Inflammatory macrophage treated with lipopolysaccharide for 1 hour (primary cell): ENCODE measurements at places on chromosomes 1 and 21.

GRCh38 chr21:44924606-44925377, 4.1 kb upstream of the ITGB2 start:
- peak; percentile 90 for DNase-seq

DNA sequence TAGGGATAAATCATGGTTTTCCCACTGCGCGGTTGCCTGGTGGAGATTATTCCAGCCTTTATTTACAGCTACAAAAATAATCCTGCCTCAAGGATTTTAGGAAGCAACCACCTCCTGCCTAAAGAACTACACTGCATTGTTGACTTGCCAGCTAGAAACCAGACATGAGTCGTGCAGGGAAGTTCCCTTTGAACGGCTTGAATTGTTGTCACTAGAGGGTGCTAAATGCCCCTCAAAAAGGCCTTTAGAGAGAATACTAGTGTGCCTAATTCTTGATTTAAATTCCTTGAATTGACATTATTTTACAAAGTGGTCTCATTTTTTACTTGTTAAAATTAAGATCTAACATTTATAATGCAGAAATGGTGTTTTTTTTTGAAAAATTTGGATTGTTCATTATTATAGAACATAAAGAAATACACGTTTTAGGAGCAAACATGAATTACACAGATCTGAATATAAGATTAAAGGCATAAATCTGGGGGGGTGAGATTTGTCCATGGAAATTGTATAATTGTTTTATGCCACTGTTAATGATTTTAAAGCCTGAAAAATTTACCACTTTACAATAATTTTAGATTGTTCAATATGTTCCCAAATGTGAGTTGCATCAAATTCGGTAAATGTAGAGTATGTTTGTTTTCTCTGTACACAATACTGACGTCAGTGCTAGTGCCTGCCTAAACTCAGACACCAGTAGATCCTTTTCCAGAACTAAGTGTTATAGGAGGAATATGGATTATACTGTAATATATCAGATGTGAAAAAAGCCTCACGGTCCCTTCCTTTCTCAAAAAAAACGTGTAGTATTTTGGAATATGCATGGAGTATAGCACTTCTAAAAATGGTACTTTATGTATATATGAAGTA, 7.6 kb upstream of the ERG start:
- peak; percentile 85 for DNase-seq

DNA sequence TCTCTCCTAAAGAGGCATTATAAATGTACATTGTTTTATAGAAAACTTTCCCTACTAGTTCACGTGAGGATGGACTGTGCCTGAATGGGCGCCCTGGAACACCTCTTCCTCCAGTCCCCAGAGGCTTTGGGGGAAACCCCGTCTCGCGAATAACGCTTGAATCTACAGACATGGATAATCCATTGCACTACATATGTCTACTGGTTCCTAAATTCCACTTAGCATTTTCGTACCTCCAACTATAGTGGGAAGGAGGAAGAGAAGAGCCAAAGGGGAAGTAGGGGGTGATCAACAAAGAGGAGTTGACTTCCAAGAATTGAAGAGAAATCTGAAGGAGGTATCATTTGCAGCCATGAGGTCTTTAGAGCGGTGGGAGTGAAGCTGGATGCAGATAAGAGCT, 11.1 kb downstream of the BARHL2 start:
- DNase-seq: no peak

DNA sequence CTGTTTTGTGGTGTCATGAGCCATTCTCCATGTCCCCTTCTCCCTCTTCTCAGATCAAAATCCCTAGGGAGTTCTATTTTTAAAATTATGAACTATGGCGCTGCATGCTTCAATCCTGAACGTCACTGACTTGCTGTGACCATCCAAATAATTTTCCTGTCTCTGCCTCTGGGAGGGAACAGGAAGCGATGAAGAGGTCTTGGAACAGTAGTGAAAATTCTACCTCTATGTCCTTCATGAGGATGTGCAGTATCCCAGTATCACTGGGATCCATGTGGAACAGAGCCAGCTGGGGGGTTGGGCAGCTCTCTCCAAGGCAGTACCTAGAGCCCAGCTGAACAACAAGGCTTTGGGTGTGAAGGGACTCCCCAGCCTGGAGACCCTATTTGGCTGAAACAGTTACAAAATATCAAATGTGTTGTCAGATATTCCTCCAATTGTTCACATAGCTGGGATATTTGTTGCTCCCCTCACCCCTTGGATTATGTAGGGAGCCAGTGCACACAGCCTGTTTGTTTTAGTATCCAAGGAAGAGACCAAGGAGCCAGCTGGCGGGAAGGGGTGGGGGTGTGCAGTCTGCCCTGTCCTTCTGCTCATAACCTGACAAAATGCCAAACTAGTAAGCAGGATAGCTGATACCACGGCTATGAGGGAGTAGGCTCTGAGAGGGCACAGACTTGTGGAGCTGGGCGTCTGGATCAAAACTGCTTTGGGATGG, 7.6 kb downstream of the DCLRE1B start:
- DNase-seq: no peak

DNA sequence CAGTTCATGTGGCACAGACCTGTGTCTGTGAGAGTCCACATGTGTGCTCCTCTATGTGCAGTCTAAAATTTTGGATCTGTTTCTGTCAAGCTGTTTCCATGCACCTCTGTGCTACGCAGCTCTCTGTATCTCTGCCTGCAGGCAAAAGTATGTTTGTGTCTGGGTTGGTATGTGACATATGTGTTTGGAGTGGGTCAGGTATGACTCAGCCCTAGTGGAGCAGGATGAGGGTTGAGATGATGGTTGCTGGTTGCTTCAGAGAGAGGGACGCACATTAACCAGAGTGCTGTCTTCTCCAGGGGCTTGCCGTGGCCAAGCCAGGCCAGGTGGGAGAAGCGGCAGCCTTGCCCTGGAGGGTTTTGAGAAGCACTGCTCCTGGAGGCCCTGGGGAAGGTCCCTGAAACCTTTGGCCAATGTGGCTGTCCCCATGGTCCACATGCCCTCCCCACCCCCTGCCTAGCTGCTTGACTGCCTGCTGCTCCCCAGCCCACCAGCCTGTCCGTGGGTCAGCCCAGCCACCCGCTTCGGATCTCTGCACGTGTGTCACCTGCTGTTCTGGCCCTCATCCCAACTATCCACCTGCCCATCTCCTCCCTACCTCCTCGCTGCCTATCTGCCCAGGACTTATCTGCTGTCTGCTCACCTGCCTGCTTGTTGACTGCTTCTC, 4.1 kb upstream of the EVA1B start:
- DNase-seq: no peak

- peak; percentile 50 for DNase-seq
These were observed 42.9 kb upstream of the ZNF326 start for GRCh38 chr1:89951766-89952604.

GRCh38 chr1:19067912-19068638, 111.6 kb upstream of the IFFO2 start:
- no peak for DNase-seq

DNA sequence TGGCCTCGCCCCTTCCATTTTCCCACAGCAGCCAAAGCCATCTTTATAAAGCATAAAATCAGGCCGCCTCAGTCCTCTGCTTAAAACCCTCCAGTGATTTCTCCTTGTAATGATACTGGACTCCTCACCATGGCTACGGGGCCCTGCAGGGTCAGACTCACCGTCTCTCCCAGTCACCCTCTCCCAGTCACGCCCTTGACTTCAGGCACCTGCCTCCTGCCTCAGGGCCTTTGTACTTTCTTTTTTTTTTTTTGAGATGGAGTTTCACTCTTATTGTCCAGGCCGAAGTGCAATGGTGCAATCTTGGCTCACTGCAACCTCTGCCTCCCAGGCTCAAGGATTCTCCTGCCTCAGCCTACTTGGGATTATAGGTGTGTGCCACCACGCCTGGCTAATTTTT, 47.8 kb downstream of the PIK3CD start:
- no peak for DNase-seq

GRCh38 chr1:113787663-113788062, 24.6 kb downstream of the RSBN1 start:
- no peak for DNase-seq

DNA sequence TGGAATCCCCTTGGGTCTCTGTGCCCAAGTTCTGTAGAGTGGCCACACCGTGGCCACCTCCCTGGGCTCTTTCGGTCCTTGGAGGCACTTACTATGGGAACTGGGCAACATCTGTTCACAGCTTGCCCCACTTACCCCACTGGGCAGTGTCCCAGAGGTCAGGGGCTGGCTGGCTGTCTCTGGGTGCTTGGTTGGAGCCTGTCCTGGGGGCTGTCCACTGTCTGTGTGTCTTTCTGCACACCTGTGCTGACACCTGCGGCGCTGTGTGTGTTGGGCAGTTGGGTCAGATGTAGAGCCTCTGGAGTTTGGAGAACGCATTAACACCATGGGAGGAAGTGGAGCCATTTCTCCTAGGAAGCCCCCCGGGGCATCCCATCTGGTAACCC, 1.3 kb upstream of the TMEM54 start:
- DNase-seq: no peak

GRCh38 chr1:94039514-94039870, 81.5 kb downstream of the ABCA4 start:
- DNase-seq: peak; percentile 42

- no peak for DNase-seq
These were observed 38.9 kb upstream of the HMCN1 start for GRCh38 chr1:185695299-185695698.

GRCh38 chr1:32718527-32718926, 16.0 kb upstream of the SYNC start:
- no peak for DNase-seq

- no peak for DNase-seq
These were observed 97.8 kb upstream of the IPO9 start for GRCh38 chr1:201731142-201731541.
